ENCODE measurements at places on chromosomes 12 and 14.

DNA sequence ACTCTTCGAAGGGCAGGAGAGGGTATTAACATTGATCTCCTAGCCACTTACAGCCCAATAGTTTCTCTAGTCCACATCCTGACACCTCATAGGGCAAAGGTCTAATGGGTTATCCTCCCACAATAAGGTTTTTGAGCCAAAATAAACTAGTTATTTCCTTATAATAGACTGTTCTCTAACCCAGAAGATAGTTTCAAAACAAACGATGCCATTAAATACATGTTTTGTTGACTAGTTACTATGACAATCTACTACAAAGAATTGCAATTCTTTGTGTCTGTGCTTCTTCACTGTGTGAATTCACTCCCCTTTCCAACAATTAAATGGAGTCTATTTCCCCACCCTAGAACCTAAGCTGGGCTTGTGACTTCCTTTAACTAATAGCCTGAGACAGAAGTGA, 6.4 kb upstream of the ACTR10 start:
- DNase-seq: no peak

DNA sequence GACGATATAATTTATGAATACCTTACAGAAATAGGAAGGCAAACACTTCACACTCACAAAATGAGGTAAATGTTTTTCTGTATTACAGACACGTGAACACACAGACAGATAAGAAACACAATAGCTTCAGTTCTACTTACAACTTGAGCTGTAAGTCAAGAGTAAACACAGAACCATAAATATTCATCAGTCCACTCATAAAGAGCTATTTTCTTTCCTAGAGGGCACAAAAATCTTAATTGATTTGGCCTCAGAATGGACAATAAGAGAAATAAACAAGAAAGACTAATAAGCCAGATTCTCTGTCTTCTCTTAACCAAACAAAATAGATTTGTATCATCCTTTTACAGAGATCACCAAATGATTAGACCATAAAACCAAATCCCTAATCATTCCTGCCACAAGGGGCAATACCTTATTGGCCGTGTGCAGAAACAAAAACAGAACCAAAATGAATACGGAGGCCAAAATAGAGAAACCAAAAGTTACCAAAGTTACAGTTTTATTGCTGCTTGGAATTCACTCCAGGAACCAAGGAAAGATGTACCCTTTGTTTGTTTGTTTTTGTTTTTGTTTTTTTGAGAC, 38.1 kb upstream of the GARIN2 start:
- DNase-seq: no peak

GRCh38 chr12:131702573-131702877, 8.4 kb upstream of the SFSWAP start:
- DNase-seq: no peak

- DNase-seq: no peak
These were observed 360.5 kb upstream of the TMPO start for GRCh38 chr12:98154850-98155249.

GRCh38 chr12:14279845-14280244, 85.6 kb upstream of the ATF7IP start:
- DNase-seq: no peak

- DNase-seq: no peak
These were observed 190.6 kb downstream of the TMX1 start for GRCh38 chr14:51430633-51431032.

- DNase-seq: peak; percentile 74
These were observed 22.0 kb upstream of the ULK1 start for GRCh38 chr12:131872154-131873051.

DNA sequence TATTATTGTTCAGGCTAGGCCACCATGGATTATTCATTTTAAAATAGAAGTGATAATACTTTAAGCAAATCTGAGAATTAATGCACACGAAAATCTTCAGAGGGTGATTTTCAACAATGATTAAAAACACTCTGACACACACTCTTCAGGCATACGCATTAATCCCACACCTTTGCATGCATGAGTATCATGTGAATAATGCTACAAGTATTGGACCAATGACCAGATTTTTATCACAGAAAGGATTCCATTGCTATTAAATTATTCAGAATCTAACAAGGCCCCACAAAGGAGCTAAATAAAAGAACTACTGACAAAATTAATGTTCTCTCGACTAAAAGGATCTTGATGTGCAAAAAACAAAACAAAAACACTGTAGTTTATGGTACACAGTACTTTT, 11.1 kb downstream of the EPS8 start:
- DNase-seq: no peak

DNA sequence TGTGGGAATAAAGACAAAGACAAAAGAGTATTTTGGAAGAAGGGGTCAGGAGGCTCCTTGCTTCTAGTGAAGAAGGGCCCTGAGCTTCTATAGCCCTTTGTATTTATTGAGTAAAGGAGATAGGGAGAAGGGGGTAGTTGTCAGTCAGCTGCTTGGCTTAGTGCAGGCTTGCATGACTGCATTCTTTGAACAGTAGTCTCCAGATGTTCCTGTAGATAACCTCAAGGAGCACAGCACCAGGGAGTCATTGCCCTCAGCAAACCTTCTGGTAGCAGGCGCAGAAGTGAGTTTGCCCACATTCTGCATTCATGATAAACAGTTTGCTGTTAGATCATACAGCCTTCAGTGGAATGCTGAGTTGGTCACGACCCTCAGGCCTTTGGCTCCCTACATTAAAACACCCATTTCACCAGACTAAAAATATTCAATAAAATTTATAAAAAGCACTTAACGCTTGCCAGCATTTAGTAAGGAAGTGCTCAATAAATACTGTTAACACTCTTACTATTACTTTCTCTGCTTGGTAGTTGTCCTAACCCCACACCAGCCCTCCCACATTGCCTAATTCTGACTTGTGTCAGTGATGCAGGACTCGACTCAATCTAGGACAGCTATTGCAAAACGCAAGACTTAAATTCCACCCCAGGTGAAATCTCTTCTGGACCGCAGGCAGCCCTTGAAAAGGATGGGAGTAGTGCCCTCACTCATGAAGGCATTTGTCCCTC, 3.0 kb upstream of the DHRS4 start:
- DNase-seq: no peak

DNA sequence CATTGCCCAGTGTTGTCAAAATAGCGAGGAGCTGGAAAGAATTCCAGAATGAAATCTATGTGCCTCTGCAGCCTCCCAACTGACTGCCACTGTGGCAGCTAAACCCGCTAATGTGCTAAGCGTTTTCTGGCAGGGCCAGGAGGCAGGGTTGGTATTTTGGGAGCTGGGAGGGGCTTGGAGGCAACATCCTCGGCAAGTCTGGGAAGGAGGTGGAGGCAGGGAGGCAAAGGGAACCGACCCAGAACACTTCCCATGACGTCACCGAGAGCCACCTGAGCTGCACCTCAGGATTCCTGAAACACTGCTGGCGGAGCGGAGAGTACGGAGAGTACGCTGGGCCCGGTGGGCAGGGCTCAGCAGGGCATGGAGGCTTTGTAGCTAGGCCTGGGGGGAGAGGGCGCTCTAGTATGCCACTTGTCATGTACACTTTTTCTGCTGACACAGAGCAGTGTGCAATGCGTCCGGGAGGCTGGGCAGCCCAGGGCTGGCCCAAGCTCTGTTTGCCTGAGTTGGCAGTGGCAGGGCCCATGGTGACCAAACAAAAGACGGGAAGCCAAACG, 81.5 kb downstream of the DPF3 start:
- DNase-seq: no peak

DNA sequence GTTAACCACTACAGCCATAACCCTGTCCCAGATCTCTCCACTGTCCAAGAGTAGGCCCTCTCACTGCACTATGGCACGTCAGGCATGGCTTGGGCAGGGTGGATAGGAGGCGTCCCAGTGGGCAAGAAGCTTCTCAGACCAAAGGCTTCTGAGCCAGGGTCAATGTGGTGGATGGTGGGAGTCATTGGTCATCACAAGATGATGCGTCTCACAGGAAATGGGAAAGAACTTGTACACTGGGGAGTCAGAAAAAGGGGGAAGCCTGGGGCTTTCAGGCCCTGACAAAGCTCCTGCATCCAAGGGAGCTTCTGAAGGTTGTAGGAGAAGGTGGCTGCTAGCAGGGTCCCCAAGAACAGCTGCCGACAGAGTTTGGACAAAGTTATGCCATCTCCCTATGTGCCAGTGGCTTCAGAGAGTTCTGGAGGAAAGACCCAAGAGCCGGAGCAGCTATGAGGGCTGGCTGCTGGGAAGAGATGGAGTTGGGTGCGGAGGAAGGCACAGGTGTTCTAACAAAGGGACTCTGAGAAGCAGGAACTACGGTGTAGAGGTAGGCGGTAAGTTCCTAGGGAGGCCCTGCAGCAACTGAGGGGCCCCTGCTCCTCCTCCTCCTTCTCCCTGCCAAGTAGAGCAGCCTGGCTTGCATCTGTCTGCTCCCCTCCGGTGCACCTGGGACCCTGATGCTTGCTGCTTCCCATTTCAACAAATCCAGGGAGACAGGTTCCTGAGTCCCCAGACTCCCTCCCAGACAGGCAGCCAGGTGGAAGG, 81.1 kb downstream of the ARL6IP4 start:
- DNase-seq: no peak

DNA sequence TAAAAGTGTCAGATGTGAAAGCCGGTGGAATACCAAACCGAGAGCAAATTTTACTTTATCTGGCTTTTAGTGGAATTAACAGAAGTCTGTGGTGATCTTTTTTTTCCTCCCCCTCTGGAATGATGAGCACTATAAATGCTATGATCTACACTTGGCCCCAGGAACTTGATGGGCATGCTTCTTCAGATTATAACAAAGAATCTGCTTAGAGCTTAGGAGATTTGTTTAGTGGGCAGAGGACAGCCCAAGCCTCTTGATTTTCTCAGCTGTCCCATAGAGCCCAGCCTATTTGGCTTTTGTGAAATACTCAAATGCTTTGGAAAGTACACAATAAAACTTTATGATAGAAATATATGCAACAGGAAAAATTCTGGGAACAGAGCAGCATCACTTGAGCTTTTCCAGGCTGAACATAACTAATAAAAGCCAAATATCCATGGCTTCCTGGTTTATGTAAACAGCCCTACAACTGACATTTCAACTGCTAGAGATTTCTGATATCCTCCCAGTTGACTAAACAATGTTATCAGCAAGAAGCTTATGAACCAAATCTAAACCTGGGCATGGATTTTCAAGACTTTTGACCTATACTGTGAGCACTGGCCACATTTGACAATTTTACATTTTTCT, 149.6 kb downstream of the PLXNC1 start:
- DNase-seq: no peak

DNA sequence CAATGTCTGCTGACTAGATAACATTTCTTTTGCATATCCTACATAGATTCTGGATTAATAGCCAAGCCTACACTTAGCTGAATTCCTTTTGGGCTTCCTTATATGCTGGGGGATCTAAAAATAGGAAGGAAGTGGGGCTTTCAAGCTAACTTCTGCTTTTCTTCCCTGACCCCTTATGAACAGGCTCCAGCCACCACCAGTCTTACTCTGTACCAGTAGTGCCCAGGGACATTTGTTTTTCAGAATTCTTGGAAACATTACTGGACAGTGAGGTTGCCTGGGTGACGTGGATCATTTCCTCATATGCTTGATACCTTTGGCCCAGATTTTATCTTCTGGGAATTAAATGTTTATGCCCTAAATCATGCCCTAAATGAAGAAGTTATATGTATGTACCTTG, 55.9 kb upstream of the SRRM4 start:
- no peak for DNase-seq

- no peak for DNase-seq
These were observed 39.7 kb downstream of the KRT80 start for GRCh38 chr12:52151837-52152783.

GRCh38 chr14:93546642-93547041, 115.9 kb downstream of the UNC79 start:
- DNase-seq: no peak

Measured in stromal cell of bone marrow (primary cell).